Activated naive CD8-positive, alpha-beta T cell treated with anti-CD3 and anti-CD28 coated beads, Interleukin-2, amount 50 U/mL, for 16 hours (primary cell): ENCODE measurements at places on chromosomes 11 and 22.

GRCh38 chr11:108147150-108147549, 25.8 kb downstream of the ACAT1 start:
- DNase-seq = no peak

GRCh38 chr11:44747316-44747715, 20.6 kb downstream of the TSPAN18 start:
- DNase-seq = no peak

DNA sequence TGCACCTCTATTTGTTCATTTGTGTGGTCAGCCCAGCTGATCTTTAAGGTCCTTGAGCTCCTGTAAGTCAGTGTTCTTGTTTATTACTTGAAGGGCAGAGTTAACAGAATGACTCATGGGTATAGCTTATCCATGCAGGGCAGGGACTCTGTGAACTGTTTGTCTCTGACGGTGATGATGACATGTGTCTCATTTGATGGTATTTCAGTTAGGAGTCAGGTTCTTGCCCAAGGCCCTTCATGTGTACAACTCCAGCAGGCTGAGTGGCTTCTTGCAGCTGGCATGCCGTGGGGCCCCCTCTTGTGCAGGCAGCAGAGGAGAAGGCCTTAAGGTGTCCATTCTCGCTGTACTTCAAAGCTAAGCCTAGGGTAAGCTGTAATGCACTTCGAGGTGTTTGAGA, 165.1 kb downstream of the DBX1 start:
- no peak for DNase-seq

DNA sequence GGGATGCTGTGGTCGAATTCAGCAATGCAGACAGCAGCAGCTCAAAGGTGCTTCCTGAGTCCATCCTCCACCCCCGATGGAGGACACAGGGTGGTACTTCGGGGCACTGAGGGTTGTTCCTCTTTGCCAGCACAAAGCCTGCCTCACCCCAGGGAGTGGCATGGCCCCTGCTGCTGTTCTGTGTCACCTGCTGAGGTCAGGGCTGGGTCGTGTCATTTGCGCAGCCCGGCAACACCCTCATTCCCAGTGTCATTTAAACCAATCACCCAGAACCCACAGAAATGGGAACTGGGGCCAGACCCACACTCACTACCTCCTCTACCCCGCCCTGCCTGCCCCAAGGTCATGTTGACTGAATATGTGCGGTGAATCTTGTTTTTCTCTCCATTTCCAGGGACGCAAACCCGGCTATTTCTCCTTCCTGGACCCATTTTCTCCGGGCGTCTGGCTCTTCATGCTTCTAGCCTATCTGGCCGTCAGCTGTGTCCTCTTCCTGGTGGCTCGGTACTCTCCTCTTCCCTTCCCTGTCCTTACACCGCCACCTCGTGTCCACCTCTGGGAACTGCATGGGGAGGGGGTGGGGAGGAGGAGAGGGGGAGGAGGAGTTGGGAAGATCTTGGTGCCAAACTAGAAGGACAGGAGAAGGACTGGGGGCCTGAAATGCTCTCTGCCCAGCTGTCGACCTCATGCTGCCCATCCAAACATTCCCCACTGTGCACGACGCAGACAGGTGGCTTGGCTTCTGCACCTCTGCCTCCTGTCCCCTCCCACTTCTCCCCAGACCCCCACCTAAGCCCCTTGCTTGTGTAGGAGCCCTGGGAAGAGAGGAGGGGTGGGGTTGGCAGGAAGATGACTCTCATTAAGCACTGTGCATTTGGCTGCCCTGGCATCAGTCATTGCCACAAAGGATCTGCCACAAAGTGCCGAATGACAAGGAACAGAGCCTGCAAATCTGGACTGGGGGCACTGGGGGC, 71.2 kb upstream of the TBCEL start:
- DNase-seq = peak; percentile 21

DNA sequence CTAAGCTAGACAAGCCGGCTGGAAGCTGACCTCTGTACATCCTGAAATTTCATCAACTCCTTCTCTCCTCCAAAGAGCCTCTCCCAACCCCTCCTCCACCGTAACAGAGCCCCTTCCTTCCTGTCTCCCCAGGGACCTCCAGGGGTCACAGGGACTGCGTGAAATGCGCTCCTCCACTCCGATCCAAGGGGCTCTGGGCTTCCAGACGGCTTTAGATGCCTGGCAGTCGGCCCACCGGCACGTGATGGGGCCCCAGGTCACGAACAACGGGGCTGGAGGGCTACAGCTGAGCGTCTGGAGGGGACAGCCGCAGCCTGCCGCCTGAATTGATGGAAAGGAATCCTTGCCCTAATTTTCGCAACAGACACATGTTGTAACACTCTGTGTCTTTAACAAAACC, 264.1 kb downstream of the MN1 start:
- no peak for DNase-seq

- DNase-seq = no peak
Measured at GRCh38 chr11:112235750-112236390, 9.6 kb downstream of the PTS start.

DNA sequence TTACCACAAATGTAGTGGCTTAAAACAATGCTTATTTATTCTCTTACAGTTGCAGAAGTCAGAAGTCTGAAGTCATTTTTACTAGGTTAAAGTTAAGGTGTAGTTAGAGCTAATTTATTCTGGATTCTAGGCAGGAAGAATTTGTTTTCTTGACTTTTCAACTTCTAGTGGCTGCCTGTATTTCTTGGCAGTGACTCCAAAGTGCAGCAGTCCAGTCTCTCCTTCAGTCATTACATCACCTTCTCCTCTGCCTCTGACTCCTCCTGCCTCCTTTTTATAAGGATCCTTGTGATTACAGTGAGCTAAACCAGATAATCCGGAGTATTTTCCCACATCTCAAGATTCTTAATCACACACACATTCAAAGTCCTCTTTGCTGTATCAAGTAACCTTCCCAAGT, 581.4 kb downstream of the KCNA4 start:
- no peak for DNase-seq

GRCh38 chr11:109960831-109961230, 132.4 kb upstream of the ZC3H12C start:
- DNase-seq = no peak

DNA sequence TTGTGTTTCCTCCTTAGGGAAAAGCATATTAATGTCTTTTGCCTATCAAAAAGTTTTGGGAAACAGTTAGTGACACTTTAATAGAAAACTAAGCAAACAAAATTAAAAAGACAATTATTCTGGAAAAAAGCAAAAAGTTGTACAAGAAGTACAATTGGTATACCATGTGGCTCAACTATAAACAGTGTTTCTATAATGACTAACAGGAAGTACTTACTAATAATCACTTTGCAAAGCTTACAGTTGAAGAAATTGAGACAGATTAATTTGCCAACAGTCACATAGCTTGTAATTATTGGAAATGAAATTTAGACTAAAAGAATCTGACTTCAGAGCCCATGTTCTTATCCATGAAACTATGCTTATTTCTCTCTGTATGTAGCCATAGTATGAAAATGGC, 24.7 kb downstream of the PPME1 start:
- no peak for DNase-seq

GRCh38 chr11:1305063-1305495, 4.4 kb downstream of the TOLLIP start:
- DNase-seq = no peak

GRCh38 chr22:50218996-50219727, 18.4 kb downstream of the SELENOO start:
- DNase-seq = no peak

DNA sequence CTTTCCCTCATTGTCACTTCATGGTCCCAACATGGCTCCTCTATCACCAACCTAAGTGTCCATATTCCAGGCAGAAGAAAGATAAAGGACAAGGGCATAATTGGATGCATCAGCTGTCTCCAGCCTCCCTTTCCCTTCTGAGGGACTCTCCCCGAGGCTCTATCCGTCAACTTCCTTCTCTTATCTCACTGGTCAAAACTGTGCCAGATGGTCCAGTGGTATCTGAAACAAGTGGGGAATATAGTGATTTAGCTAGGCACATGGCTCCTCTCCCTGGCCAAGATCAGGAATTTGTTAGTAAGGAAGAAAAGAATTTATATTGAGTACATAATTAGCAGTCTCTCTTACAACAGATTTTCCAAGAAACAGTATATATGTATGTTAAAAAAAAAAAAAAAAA, 12.6 kb upstream of the SPON1 start:
- DNase-seq = no peak

GRCh38 chr11:3808861-3809623, 682 bp downstream of the PGAP2 start:
- no peak for DNase-seq

GRCh38 chr11:81725701-81726100, 1008.0 kb downstream of the FAM181B start:
- no peak for DNase-seq

DNA sequence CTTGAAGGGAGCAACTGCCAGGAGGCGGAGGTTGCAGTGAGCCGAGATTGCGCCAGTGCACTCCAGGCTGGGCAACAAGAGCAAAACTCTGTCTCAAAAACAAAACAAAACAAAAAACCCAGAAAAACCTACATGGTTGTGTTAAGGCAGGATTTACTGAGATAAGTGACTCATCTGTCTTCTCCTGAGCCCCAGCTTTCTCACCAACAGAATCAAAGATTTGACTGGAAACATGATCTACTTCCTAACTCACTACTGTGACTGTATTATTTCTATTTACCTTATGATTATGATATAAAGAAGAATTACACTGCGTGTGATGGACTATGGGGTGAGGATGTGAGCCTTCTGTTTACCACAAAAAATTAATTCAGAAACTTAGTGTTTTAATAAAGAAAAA, 21.8 kb downstream of the FAM118B start:
- DNase-seq = no peak

- no peak for DNase-seq
Measured at GRCh38 chr22:17116572-17117330, 4.4 kb downstream of the TMEM121B start.

- DNase-seq = no peak
Measured at GRCh38 chr22:46725096-46725495, 13.0 kb downstream of the CERK start.

DNA sequence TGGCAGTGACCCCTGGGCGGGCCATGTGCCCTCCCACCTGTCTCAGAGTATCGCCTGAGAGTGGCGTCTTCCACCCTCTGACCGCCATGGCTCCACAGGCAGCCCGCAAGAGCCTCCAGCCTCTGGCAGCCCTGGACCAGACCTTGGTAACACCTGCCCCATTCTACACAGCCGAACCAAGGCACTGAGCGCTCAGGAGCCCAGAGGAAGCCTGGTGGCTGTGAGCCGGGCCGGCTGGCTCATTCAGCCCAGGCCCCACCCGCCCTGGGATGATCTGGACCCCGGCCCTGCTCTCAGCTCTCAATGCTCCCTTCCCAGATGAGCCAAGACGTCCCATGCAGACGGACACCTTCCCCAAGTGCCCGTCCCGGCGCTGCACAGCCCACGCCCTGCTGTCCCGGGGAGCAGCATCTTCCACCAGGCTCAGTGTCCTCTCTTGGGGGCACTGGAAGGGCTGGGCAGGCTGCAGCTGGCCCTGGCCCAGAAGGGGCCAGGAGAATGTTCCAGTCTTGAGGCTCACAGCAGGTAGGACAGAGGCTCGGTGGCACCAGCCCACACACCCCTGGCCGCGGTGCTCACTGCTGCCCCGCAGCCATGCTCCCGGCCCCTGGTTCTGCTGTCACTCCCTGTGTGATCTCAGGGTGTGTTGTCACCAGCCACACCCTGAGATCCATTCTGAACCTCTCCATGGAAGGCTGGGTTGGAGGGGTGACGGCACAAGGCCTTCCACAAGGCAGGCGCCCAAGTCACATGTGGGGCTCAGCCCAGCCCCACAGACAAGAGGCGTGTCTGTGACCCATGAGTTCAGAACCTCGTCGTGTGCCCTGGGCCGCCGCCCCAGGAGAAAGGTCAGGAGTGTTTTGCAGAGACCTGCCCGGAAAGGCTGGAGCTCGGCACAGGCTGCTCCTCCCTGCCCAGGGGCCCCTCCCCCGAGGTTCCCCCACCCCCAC, 24.2 kb upstream of the PPARA start:
- no peak for DNase-seq

- no peak for DNase-seq
Measured at GRCh38 chr11:72828081-72828567, 13.9 kb downstream of the ATG16L2 start.

- DNase-seq = no peak
Measured at GRCh38 chr11:103420593-103420992, 311.4 kb downstream of the DYNC2H1 start.

GRCh38 chr11:111105566-111105965, 140.0 kb upstream of the POU2AF2 start:
- DNase-seq = no peak

DNA sequence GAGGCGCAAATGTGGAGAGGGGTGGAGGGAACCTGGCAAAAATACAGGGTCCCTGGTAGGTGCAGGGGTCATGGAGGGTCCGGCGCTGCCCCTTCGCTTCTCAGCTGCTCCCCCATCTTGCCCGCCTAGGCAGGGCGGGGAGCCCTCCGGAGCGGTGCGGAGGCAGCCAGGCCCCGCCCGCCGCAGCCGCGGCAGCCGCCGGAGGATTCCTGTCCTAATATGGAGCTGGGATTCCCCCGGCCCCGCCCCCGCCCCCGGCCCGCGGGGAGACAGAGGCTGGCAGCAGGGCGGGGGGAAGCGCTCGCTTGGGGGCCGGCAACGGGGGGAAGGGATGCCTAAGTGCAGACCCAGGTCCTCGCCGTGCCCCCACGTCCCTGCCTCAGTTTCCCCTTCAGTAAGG, 1.0 kb upstream of the NPAS4 start:
- no peak for DNase-seq

GRCh38 chr22:22770280-22770871, 117.2 kb upstream of the IGLL5 start:
- peak; percentile 6 for DNase-seq

GRCh38 chr11:128232588-128232987, 354.8 kb downstream of the ETS1 start:
- DNase-seq = no peak

- no peak for DNase-seq
Measured at GRCh38 chr22:26921726-26922125, 264.3 kb downstream of the MIAT start.

DNA sequence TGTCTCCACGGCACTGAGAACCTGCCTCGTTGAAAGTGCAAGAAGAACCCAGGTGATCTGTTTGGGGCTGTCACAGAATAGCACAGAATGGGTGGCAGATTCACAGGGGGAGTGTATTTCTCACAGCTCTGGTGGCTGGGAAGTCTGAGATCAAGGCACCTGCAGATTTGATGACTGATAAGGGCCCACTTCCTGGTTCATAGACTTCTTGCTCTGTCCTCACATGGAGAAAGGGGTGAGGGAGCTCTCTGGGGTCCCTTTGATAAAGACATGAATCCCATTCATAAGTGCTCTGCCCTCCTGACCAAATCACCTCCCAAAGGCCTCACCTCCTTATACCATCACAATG, 198.5 kb upstream of the SORL1-AS1 start:
- DNase-seq = no peak

GRCh38 chr11:82315093-82315492, 418.6 kb downstream of the FAM181B start:
- DNase-seq = no peak

GRCh38 chr11:12005476-12005875, 3.0 kb downstream of the DKK3 start:
- no peak for DNase-seq
